KG1 (cell line): ENCODE measurements at places on chromosomes 6 and 20.

- DNase-seq, result no peak
These were observed 674.9 kb downstream of the GRIK2 start for GRCh38 chr6:102068349-102068929.

- DNase-seq, result no peak
These were observed 82.0 kb downstream of the OR2B2 start for GRCh38 chr6:27830212-27830599.

DNA sequence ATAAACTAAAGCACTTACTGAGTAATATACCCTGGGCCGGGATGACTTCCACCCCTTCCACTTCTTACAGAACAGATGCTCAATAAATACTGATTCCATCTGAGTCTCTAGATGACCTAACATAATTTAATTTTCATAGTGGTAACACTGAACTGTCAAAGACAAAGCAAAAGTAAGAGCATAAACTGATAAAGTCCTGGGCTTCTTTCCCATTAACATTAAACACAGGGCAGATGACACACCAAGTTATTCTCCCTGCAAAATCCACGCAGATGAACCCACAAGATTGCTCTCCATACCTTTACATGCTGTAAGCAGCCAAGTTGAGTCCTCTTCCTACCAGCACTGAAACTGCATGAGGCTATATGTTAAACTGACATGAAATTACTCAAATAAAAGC, 27.1 kb downstream of the AGPAT4 start:
- no peak for DNase-seq

DNA sequence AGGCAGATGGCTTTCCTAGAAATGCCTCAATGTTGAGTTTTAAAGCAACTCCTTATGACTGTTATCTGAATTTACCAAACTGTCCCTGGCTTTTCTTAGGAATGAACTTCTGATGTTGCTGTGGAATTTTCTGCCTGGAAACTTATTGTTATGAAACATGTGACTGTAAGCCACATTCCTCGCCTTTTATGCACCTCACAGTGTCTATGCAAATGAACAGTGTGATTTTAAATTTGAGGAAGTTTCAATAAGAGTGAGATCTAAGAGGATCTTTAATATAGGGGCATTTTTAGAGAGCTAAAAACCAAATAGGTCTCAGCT, 2.4 kb upstream of the CCR6 start:
- DNase-seq, result no peak

DNA sequence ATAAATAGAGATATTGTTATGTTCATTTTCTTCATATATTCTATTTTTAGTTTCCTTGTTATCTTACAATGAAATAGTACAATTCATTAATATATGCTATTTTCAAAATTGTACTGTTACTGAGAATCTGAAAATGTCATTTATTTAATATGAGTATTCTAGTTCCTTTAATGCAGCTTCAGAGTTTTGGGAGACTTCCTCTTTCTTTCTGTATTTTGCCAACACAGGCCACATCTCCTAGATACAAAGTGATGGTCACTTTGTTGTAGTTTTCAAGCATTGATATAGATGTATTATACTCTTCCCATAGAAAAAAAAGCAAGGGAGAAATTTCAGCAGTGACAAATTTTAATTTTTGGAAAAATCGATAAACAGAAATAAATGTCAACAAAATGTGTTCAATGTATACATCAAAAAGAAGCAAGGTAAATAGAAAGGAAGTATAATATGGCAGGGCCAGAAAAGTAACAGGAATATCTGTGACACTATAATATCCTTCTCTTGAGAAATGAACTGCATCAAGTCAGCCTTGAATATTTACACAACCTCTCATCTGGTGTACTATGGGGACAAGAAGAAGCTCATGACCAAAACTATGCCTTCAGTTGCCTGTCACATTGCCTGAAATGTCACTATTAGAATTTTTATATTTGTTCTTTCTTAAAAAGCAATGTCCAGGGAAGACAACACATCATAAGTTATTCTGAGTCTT, 396.0 kb downstream of the TBC1D32 start:
- no peak for DNase-seq

GRCh38 chr20:50338479-50339391, 148.1 kb downstream of the CEBPB start:
- DNase-seq, result peak; percentile 89

- no peak for DNase-seq
These were observed 33.6 kb downstream of the WFDC3 start for GRCh38 chr20:45758096-45758495.

DNA sequence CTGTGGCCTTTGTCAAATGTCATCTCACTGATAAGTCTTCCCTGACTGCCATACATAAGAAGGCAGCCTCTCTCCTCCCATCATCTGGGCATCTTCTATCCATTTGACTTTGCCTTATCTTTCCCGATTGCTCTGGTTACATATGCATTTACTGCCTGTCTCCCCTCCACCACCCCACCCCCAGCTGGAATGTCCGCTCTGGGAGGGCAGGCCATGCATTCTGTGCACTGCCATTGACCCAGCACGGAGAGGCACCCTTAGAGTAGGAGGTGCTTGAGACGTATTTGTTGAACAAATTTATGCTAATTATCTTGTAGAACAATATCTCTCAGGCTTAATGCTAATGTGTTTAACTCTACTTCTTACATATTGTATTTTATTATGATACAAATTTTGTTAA, 183.9 kb upstream of the HDAC2 start:
- DNase-seq, result no peak

DNA sequence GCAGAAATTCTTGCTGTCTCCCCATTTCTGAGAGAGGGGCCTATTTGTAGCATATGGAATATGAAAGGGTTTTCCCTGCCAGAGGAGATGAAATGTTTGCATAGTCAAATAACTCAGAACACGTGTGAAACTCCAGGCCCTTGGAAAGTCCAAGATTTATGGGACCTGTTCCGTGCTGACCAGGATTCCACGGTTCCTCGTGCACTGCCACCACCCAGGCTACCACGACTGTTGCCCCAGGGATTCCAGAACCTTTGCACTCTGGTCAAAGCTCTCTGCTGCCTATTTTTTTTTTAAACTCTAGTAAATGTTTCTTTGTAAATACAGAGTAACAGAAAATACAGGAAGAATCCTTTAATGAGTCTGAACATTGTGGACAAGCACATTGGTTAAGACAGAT, 35.0 kb downstream of the MYLK4 start:
- DNase-seq, result no peak

GRCh38 chr6:24945054-24945453, 9.3 kb upstream of the RIPOR2 start:
- DNase-seq, result no peak

DNA sequence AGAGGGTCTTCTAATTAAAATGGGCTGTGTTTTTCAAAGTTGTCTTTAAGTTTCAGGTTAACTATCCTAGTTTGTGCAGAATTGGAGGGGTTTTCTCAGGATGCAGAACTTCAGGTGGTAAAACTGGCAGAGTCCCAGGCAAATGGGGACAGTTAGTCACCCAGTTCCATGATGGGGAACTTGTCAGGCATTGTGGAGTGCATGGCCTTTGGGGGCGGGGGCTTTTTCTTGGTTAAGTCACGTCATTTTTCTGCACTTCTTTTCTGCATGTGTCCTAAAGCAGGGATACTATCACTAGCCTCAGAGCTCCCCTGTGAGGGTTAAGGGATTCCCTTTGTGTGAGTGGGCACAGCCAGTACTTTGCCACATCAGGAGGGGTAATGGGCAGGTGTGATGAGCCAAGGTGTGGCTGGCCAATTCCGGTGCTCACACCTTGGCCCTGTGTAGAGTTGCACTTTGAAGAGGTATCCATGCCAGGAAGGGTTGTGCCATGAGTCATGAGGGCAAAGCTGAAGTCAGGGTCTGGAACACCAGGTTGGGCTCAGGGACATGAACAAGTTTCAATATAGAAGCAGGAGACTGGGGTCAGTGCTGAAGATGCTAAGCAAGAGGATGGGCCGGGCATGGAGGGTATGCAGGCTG, 126.0 kb upstream of the RREB1 start:
- DNase-seq, result no peak

DNA sequence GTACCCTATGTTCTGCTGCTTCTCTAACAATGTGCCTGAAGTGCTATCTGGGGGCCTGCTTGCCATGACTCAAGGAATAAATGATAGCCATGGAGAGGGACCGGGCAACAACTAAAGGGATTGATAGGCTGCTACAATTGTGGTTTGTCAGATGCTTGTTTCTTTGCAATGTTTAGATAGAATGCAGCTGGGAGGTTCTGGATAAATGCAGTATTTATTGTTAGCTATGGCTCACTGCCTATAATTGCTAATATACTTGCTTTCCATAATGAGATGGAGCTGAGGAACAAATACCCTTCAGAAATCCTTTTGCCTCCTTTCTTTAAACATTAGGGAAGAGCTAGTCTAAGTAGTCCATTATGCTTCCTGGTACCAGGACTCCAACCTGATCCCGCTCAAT, 575.2 kb upstream of the SYNCRIP start:
- DNase-seq, result no peak

DNA sequence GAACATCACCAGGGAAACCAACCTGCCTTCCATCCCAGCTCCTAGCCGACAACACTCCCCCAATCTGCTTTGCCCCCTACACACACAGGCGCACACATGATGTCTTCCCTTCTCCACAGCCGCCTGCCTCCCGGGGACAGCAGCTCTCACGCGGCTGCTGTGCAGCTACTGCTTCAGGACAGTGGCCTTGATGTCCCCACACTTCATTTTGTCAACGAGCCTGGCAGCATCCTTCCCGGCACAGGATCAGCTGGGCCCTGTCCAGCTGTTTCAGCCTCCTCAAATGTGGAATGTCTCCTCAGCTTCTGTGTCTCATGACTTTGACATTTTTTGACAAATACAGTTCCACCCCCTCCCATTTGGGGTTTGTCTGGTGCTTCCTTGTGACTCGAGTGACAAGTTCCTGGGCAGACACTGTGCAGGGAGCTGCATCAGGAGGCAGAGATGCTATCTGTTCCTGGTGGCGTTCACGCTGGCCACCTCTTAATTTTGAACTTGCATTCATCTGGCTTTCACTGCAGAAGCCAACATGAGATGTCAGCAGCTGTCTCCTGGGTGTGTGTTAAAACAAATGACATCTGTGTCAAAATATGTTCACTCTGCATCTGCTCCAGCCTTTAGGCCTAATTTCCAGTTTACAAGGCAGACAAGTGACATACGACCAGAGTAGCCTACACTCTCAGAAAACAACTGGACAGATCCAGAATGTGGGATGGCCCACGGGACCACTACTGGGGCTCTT, 57.2 kb downstream of the GINS1 start:
- DNase-seq, result no peak

DNA sequence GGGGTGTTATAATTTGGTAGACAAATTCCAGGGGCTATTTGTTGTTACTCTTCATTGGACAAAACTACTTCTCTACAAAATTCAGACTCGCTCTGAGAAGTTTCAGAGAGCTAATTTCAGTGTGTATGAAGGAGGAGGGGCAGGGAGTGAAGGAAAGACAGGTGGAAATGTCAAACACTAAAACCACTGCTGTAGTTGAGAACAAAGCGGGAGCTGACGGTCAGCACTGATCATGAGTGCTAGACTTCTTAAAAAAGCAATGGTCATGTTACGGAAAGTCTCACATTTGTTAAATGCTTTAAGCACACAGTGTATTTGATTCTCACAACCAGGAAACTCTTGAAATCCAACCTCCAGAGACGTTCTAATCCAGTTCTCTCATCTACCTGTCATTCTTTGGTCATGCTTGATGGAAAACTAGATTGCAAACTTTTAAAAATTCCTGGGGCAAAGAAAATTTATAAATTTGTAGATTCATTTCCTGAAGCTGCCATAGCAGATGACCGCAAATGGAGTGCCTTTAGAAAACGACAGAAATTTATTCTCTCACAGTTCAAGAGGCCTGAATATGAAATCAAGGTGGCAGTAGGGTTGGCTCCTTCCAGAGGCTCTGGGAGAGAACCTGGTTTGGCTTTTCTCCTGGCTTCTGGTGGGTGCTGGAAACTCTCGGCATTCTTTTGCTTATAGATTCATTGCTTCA, 100.7 kb upstream of the CARMIL1 start:
- no peak for DNase-seq

- no peak for DNase-seq
These were observed 541.7 kb upstream of the FLRT3 start for GRCh38 chr20:14879020-14879697.

DNA sequence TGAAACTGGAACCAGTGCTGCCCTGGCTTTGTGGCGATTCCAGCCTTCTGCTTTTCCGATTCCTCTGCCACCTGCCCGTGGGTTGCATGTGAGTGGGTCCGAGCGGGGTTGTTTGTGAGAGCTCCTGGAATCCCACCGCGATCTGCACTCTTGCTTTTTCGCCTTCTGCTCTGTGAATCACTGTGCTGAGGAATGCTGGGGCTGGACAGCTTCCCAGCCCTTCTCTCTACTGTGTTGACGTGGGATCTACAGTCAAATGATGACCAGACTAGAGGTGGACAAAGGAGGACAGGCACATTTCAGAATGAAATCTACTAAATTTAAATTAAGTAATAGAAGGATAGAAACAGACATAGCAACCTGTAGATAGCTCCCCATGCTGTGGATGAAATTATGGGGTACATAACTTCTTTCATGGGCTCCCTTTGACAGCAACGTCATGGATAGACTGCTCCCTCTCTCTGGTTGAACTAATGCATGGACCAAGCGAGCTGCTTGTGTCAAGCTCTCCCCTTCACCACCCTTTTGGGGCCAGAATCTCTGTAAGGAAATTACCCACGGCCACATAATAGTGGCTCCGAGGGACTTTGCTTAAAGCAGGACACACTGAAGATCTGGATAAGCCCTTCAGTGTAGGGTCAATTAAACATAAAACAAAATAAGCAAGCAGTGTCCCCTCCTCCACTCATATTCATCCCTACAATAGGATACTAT, 2.0 kb downstream of the FNDC1 start:
- no peak for DNase-seq

GRCh38 chr6:82875573-82876185, 190.0 kb downstream of the UBE3D start:
- DNase-seq, result no peak

DNA sequence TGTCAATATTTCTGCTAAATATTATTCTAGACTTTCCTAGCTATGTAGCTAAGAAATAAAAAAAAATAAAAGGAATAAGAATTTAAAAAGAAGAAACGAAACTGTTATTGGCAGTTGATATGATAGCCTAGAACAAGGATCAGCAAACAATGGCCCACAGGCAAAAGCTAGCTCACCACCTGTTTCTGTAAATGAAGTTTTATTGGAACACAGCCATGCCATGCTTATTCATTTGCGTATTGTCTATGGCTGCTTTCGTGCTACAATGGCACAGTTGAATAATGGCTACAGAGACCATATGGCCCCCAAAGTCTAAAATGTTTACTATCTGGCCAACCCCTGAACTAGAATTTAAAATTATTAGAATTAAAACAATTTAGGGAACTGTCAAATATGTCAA, 952.6 kb upstream of the MAP3K7 start:
- DNase-seq, result no peak

DNA sequence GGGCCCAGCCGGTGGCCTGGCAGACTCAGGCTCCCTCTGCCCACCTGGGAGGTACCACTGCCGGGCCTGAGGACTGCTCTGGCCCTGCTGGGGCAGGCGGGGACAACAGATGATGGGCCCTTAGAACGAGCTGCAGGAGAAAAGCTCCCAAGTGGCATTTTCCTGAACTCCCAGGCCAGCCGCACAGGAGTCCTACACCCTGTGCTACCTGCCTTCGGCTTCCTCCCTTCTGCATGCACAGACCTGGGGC, 41.3 kb downstream of the DSTN start:
- DNase-seq, result no peak
